ENCODE measurements at places on chromosomes 2 and 18.

GRCh38 chr2:80546766-80547165, 242.2 kb upstream of the LRRTM1 start:
- DNase-seq, result no peak

GRCh38 chr2:160584972-160585494, 91.4 kb upstream of the RBMS1 start:
- peak; percentile 80 for DNase-seq

GRCh38 chr2:239179851-239180371, 220.9 kb downstream of the HDAC4 start:
- DNase-seq, result no peak

GRCh38 chr18:74446178-74446577, 10.9 kb downstream of the DIPK1C start:
- DNase-seq, result no peak

- no peak for DNase-seq
Measured at GRCh38 chr2:216920937-216921456, 61.1 kb upstream of the TNP1 start.

DNA sequence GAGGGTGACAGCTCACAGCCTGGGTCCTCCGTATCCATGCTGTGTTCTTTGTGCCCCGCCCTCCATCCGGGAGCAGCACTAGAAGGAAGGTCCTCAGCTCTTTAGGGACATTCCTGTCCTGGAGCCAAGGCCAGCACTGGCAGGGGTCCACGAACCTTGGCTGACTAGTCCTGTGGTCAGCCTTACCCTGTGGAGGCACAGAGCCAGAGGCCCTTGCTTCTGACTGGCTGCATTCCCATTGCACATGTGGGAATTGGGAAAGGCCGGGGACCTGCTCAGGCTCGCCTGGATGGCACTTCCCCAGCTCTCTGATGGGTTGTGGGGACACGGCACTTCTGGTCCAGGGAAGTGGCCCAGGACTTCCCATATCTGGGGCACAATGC, 24.9 kb upstream of the RHOB start:
- peak; percentile 93 for DNase-seq

GRCh38 chr18:26503382-26503781, 45.0 kb downstream of the KCTD1 start:
- DNase-seq, result no peak

GRCh38 chr18:76757925-76758324, 64.4 kb upstream of the ZNF236 start:
- no peak for DNase-seq

GRCh38 chr2:174431902-174432301, 36.4 kb downstream of the SCRN3 start:
- DNase-seq, result no peak

Measured in fibroblast of skin of back (primary cell).